CD4-positive, alpha-beta memory T cell (primary cell): ENCODE measurements at places on chromosomes 16 and 17.
A peak's percentile ranks its signal among the peaks of the same experiment; 100 is the strongest.

- no peak for DNase-seq
Observed at GRCh38 chr17:44604116-44604761, 47.0 kb downstream of the FZD2 start.

- no peak for DNase-seq
Observed at GRCh38 chr16:3085868-3086595, 13.1 kb downstream of the ZSCAN10 start.

DNA sequence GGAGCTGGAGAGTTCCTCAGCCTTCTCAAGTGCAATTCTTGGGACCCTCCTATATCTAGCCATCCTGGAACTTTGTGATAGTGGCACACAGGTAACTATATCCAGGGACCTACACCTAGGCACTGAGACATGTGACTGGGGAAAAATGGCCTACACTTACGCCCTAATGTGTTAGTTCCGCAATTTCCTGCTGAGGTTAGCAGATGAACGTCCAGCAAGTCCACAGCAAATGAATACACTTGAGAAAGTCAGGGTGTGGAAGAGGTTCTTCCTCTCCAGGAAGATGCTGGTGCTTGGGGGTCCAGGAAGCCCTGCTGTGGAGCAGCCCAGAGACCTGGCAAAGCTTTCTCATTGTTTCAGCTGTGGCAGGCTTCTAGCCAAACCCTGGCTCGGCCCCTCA lies 20.8 kb downstream of the PIK3R5 start:
- no peak for DNase-seq

DNA sequence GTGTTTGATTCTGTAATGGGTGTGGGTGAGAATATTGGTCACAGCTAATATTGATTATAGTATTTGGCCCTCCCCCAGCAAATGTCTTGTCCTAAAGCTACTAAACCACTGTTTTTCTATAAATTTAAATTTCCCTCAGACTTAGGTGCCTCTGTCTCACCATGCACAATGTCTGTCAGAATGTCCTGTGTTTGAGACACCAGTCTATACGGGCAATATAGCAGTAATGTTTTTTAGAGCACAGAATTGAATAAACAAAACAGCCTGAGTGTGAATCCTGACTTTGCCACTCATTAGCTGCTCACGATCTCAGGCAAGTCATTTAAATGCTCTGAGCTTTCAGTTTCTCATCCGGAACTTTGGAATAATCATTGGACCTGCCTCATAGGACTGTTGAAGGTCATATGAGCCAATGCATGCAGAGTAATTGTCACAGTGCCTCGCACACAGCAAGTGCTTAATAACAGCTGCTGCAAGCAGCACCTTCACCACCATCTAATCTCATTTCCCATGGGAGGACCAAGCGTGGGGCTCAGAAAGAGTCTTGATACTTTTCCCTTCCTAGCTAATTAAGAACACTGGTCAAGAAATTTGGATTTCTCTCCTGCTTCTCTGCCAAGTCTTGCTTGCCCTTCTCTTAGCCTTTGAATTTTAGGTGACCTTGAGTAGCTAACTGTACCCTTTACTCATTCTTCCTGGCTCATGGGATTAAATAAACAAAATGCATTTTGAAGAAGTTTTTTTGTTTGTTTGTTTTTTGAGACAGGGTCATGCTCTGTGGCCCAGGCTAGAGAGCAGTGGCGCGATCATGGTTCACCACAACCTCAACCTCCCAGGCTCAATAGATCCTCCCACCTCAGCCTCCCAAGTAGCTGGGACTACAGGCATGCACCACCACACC lies 9.8 kb downstream of the HLF start:
- no peak for DNase-seq

DNA sequence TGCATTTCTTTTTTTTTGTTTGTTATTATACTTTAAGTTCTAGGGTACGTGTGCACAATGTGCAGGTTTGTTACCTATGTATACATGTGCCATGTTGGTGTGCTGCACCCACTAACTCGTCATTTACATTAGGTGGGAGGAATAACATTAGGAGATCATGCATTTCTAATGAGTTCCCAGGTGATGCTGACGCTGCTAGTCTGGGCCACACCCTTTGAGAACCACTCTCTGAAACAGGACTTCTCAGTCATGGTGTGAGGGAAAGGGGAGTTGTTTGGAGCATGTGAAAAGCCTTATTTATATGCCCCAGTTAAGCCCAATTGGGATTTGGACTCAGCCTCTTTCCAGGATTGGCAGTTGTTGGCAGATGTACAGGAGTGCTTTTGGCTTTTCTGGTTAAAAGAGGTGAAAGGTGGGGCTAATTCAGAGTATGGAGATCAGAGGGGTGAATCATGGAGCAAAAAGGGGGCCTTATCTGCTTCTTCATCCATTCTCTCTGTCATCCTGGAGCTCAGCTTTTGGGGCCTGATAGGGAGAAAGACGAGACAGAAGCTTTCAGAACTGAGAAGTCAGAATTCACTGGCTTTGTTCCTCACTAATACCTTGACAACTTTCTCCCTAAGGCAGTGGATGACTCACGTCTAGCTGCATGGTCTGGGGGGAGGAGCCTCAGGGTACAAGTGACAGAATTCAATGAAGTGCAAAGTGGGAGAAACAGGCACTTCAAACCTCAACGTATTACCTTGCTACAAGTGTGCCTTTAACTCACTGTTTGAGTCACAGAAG lies 180.0 kb upstream of the CACNG3 start:
- DNase-seq = no peak

DNA sequence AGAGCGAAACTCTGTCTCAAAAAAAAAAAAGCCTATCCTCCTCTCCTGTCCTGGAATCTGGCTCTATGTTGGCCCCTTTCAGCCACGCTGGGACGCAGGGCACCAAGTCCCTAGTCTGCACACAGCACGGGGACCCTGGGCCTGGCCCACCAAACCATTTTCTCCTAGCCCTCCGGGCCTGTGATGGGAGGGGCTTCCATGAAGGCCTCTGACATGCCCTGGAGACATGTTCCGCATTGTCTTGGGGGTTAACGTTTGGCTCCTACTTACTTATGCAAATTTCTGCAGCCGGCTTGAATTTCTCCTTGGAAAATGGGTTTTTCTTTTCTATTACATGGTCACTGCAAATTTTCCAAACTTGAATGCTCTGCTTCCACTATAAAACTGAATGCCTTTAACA lies 12.6 kb upstream of the GPT2 start:
- DNase-seq = no peak

GRCh38 chr17:42272162-42272907 lies 3.9 kb downstream of the STAT5B start:
- DNase-seq = peak; percentile 68

DNA sequence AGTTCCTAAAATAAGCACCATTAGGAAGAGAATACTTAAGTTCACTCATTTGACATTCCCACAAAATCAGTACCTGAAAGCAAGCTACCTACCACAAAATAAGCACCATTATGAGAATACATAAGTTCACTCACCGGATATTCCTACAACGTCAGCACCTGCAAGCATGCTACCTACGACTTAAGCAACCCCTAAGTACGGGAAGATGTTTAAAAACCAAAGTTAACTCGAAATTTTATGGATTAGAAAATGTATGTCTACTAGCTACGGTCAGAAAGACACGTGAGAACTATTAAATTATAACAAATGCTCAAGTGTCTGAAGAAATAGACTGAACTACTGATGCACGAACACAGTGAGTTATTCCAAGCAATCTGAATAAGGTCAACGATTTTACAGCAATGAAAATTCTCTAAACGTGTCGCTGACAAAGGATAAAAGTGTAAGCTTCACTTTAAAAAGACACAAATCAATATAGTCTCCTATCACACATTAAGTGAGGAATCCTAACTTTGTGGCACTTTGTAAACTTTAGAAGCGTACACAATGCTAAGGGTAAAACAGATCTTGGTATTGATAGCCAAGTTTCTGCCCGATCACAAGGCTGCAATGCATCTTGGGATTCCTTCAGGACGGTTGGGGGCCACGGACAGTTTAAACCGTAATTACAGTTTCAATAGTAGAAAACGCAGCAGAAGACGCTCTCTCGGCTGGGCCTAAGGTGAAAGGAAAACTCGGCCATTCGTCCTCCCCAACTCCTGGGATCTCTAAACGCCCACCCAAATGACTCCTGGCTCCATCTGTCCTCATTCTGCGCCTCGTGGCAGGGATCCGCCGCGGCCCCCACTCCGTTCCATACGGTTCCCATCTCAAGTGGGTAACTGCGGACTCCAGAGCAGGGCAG lies 1.3 kb downstream of the GSPT1 start:
- peak; percentile 65 for DNase-seq

- peak; percentile 81 for DNase-seq
Observed at GRCh38 chr17:48457080-48457836, 27.2 kb upstream of the SKAP1 start.

DNA sequence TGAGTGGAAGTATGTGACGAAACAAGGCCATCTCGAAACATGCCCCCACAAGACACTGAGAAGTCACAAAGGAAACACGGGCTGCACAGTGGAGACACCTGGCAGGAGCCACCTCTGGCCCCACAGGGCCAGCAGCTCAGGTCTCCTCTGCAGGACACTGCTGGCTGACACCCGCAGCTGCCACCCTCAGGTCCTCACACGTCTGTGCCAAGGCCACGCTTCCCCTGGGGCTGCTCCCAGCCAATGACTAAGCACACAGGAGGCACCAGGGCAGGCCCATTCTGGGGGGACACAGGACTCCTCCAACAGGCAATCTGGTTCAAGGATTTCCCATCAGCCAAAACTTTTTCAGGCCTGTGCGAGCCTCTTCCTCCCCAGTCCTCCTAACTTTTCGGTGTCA lies 36.4 kb downstream of the MBTPS1 start:
- no peak for DNase-seq

GRCh38 chr16:87416826-87417527 lies 24.8 kb downstream of the MAP1LC3B start:
- DNase-seq = no peak

GRCh38 chr17:72696156-72696555 lies 396.3 kb downstream of the SLC39A11 start:
- DNase-seq = no peak

GRCh38 chr16:2437032-2437790 lies 8.0 kb downstream of the CCNF start:
- no peak for DNase-seq

- DNase-seq = no peak
Observed at GRCh38 chr16:76444832-76445231, 167.6 kb downstream of the CNTNAP4 start.

- no peak for DNase-seq
Observed at GRCh38 chr16:72937916-72938794, 109.8 kb downstream of the ZFHX3 start.

DNA sequence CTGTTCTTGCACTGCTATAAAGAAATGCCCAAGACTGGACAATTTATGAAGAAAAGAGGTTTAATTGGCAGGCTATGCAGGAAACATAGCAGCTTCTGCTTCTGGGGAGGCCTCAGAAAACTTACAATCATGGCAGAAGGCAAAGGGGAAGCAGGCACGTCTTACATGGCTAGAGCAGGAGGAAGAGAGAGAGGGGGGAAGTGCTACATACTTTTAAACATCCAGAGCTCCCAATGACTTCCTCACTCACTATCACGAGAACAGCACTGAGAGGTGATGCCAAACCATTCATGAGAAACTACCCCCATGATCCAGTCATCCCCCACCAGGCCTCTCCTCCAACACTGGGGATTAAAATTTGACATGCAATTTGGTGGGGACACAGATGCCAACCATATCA lies 13.3 kb downstream of the WFIKKN2 start:
- DNase-seq = no peak

DNA sequence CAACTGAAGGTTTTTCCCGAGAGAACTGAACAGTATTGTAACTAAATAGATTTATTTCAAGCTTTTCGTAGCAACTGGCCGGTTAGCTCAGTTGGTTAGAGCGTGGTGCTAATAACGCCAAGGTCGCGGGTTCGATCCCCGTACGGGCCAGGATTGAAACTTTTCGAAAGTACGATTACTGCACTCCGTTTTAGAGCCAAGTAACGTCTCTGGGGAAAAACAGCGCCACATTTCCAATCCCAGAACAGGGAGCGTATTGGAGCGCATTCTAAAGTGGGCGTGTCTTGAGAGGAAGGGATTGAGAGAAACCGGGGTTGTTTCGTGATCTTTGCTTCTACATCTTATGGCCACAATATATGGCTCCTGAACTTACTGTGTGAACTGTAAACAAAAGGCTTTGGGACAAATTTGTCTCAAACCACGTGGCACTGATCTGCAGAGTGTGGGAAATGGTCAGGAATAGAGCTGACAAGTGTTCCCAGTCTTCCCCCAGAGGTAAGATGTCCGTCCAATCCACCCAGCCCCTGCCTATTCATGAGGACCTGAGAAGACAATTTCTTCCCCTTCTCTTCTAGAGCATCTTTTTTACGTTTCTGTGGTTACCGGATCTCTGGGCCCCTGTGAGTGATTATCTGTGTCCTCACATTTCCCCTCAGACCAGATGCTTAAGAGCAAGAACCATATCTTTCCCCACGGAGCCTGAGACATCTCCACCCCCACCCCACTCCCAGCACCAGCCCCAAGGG lies 2.3 kb downstream of the BORCS6 start:
- peak; percentile 94 for DNase-seq

DNA sequence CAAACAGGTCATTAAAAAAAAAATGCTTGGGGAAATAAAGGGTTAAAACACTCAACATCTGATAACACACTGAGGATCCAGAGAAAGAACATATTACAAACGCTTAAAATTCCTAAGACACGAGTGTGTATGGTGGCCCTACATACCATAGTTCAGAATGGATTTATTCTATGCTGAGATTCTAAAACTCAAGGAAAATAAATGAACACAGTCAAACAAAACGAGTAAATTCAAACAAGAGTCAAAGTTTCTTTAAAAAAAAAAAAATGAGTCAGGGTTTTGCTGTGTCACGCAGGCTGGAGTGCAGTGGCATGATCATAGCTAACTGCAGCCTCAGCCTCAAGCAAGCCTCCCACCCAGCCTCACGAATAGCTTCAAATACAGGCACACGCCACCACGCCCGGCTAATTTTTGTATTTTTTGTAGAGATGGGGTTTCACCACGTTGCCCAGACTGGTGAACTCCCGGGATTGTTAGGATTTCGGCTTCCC lies 17.4 kb downstream of the CRK start:
- no peak for DNase-seq

GRCh38 chr16:15876503-15876902 lies 11.9 kb downstream of the CEP20 start:
- no peak for DNase-seq

DNA sequence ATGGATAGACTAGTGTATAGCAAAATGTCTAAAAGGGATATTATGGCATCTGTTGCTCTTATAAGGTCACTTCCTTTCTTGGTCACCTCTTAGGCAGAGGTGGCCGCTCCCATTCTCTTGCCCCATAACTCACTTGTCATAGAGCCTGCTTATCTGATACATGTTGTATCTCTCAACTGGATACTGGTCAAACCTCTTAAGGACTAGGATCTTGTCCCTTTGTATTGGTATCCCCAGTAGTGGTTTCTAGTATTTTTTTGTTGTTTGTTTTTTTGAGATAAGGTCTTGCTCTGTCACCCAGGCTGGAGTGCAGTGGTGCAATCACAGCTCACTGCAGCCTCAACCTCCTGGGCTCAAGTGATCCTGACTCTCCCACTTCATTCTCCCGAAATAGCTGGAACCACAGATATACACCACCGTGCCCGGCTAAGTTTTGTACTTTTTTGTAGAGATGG lies 27.0 kb downstream of the ZSWIM7 start:
- no peak for DNase-seq
